ENCODE measurements at places on chromosomes 2 and 18.

DNA sequence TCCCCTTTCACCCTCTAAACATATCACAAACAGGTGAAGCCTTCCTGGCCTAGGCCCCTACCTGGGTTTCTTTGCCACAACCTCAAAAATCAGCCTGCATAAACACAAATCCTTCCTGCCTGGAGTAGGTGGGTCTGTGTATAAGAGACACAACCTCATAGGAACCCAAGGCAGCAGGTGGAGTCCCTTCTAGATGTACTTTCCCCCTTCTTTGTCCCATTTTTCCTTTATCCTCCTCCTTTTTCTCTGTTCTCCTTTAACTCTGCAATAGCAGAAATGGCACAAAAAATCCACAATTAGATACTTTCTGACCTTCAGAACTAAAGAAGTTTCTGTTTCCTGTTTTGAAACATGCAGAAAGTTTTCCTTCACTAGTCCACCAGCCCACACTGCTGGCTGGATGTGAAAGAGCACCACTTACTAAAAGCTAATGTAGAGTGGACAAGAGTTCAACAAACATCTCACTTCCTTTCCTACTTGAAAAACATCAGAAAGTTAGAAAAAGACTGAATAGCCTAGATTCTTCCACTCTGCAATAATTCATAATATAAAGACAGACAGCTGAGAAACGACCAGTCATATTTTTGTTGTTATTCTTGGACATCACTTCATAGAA lies 11.2 kb downstream of the SLC40A1 start:
- no peak for DNase-seq

DNA sequence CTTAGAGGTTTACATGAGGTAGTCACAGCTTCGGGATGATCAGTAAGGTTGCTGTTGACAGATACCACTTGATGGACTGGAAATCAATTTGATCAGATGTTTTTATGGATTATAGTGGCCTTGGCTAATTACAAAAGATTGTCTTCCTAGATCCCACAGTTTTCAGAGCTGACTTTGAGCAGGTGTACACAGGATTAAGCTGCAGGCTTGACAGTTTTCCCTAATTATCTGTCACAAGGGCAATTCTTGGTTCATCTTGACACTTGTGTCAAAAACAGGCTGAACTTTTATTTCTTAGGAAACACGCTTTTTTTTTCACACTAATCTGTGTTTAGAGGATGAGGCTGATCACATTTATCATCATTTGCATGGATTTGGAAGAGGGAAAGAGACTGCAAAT lies 824.0 kb upstream of the PIK3C3 start:
- DNase-seq: no peak

GRCh38 chr2:156792242-156792840 lies 356.2 kb downstream of the GPD2 start:
- DNase-seq: no peak

- no peak for DNase-seq
Observed at GRCh38 chr2:163655667-163656066, 80.1 kb downstream of the FIGN start.

DNA sequence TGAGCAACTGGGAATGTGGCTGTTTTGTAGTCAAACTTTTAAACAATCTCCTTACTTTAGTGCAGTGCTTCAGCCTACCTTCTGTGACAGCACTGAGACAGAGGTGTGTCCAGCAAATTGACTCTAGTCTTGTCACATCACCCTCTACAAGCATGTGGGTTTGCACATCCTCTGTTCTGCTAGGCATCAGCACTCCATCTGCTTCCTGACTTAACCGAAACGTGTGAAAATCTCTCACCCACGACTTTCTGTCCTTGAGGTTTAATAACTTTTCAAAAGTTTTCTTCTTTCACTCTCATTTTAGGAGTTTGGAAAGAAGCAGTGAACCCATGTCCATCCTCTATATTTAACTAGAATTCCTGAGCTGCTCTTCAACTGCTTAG lies 42.6 kb downstream of the TTR start:
- peak; percentile 83 for DNase-seq

DNA sequence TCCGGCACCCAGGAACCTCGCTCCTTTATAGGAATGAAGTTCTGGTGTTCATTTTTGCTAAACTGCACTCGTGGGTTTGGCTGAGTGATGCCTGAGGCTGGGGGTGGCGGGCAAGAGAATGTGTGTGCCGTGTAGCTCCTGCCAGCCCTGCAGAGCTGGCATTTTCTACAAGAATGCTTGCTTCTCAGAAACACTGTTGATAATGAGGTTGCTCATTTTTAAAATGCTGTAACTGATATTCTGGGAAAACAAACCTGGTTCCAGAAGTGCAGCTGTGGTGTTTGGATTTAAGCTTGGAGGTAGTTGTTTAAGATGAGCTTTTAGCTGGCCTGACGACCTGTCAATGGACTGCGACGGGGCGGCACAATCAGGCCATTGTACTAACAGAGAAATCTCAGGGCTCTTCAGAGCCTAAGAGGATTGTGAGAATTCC lies 511.9 kb upstream of the TNP1 start:
- DNase-seq: no peak

DNA sequence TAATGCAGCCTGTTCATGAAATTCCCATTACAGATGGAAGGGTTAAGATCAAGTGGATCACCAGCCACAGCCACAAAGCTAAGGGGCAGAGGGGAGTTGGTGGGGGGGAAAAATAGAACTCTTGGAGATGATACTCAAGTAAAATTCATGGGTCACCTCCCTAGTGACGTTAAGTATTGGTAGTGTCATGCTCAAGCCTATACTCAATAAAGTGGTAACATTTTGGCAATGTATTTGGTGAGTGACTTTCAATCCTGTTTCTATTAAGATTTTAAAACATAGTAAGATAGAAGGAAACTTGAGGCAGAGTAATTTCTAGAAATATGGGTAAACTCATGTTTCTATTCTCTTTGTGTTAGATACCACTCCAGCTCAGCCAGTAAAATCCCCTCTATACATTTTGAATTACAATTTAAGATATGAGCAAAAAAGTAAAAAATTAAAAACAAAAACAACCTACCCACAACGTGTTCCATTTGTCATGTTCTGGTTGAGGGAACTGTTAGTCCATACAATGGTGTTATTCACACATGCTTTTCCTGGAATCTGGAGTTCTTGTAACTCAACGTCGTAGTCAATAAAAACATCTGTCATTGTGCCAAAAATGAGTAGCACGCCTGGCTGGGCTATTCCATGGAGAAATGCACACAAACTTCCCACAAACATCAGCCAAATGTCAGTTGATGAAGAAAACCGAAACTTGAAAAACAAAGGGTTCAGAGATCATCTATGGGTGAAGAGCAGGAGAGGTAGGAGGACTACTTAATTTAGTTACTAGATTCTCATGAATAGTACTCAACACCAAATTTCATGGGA lies 18.1 kb downstream of the ABCB11 start:
- no peak for DNase-seq

GRCh38 chr2:215727507-215728503 lies 285.5 kb downstream of the MREG start:
- no peak for DNase-seq

GRCh38 chr2:72015266-72015665 lies 132.4 kb downstream of the CYP26B1 start:
- no peak for DNase-seq

DNA sequence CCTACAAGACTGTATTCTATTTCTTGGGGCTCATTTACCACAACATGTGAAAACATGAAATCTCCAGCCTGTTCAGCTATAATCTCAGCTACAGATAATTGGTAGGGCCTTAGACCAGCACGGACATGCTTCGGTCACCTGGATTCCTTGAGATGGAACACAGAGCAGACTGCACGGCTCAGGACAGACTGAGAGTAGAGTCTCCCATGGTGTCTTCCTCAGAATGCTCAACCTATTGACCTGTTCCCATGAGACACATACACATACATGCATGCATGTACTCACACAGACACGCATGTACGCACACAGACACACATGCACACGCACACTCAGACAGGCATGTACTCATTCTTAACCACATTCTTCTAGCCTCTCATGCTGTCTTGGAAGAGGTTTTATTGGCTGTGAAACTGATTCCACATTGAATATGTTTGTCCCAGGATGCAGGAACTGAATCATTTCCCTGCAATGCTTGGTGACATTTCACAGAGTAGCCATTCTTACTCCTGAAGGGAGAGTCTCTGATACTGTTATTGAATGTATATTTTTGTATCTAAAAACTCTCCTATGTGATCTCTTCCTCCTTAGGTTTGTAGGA lies 23.5 kb upstream of the BZW1 start:
- DNase-seq: no peak
